ENCODE measurements at places on chromosomes 6 and 20. TPM values are rescaled to one million over a fixed set of nuclear protein-coding genes. Genes with fewer than 3 reads are reported as not detected.

DNA sequence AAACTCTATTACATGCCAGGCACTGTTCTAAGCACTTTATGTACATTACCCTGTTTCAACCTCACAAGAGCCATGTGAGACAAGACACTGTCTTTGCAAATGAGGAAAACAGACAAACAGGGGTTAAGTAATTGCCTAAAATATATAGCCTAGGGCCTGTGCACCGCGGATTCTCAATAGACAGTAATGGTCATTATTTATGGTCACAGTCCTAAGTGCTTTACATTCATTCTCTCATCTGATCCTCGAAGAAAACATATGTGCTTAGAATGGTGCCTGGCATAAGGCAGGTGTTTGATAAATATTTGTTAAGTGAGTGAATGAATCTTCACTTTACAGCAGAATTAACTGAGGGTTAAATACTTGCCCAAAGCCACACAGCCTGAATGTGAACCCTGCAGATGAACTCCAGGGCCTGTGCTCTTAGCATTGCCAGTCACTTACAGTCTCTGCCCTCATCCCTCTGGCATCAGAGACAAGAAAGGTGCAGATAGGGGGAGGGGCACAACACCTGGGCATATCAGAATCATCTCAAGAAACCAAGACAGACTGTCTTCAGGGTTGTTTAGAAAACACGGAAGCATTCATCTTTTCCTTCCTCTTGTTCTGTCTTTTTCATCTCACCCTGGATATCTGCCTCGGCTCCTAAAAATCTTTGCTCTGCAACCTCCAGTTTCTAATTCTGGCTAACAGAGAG, 92.8 kb upstream of the SASH1 start:
- no peak for DNase-seq

Gene MMP24
- 0.59 TPM for total RNA-seq

- peak; percentile 61 for DNase-seq
Observed at GRCh38 chr6:38973178-38974057, 75.2 kb upstream of the GLP1R start.

DNA sequence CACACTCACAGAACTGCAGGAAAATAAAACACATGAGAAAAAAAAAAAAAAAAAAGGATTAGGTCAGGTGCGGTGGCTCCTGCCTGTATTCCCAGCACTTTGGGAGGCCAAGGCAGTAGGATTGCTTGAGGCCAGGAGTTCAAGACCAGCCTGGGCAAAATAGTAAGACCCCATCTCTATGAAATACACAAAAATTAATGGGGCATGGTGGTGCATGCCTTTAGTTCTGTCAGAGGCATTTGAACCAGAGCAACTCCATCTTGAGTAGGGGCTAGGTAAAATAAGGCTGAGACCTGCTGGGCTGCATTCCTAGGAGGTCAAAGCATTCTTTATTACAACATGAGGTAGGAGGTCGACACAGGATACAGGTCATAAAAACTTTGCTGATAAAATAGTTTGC, 39.0 kb upstream of the JARID2 start:
- no peak for DNase-seq

DNA sequence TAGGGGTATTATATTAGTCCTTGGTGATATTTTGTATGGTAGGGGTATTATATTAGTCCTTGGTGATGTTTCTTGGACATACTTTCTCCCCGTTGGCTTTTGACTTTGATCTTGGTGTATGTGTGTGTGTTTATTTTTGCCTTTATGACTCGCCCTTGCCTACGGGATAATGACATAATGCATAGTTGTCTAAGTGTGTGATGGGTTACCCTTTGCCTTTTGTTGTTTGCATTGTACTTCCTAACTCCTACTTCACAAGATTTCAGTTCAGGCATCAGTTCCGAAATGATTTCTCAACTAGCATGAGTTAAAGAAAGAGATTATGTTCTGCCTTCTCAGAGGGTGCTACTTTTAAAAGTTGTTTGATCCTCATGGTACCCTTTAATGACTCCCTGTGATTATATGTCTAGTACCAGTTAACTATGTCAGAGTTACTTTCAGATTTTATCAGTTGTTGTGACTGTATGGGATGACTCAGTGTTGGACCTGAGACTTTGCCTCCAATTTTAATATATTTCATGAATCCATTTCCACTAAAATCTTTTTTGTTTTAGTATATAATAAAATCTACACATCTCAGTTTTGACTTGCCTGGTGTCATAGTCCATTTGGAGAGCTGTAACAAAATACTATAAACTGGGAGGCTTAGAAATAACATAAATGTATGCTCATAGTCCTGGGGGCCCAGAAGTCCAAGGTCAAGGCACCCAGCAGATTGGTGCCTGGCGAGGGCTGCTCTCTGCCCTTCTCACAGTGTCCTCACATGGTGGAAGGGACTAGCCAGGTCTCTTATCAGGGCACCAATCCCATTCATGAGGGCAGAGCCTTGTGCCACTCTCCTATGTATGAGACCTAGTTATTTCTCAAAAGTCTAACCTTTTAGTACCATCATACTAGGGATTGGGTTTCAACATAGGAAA, 34.1 kb downstream of the CDYL start:
- DNase-seq, result peak; percentile 71

- DNase-seq, result no peak
Observed at GRCh38 chr6:107466062-107466461, 6.7 kb upstream of the PDSS2 start.

- DNase-seq, result no peak
Observed at GRCh38 chr6:63600136-63600535, 27.9 kb downstream of the LOC128125822 start.

Gene HSPA1L
- total RNA-seq, result 0.68 TPM

Gene CCDC170
- not detected for total RNA-seq

Gene AGER
- total RNA-seq, result 0.98 TPM

Gene PARD6B
- total RNA-seq, result 5.5 TPM

- no peak for DNase-seq
Observed at GRCh38 chr6:164185471-164185871, 771.0 kb downstream of the QKI start.

Gene APOM
- 3.4 TPM for total RNA-seq

Gene VSX1
- total RNA-seq, result 2.8 TPM

GRCh38 chr6:89596056-89596455, 42.5 kb downstream of the LYRM2 start:
- no peak for DNase-seq

DNA sequence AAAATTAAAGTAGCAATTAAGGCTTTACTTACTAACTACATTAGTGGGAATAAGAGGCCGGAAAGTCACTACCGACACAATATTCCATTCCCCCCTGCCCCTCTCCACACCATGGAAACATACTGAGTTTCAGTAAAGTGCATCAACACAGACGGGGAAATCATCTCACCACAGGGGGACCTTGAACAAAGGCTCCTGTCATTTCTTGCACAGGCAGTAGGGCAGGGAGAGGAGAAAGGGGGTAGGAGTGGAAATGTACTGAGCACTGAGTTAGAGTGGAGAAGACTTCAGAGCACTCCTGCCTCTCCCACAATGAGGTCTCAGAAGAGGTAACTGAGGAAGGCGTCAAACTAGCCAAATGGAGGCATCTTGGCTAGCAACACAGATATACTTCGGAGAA, 1426.9 kb upstream of the EYS start:
- no peak for DNase-seq

DNA sequence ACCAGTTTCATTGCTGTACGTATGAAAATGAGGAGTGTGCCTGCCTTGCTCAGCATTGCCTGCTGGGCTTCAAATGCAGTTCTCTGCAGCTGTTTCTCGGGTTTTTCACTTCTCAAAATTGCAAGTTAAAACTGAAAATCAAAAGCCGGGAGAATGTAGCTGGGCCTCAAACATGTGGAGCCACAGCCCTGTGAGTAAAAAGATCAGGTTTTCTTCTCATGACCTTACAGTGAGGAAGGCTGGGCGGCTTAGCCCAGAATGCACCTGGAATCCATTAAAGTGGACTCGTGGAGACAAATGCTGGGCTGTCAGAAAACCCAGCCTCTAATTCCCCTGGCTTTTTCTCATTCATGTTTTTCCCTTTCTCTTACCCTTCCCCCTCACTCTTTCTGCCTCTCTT, 34.4 kb downstream of the DSE start:
- DNase-seq, result peak; percentile 81

GRCh38 chr6:34657307-34657978, 39.1 kb downstream of the ILRUN start:
- peak; percentile 84 for DNase-seq

Gene GID8
- total RNA-seq, result 25.4 TPM

GRCh38 chr6:5869261-5869660, 137.5 kb downstream of the NRN1 start:
- DNase-seq, result no peak

Gene SCGN
- not detected for total RNA-seq

Gene TP53TG5
- total RNA-seq, result not detected

Gene CRISP2
- not detected for total RNA-seq

Gene NKX2-2
- total RNA-seq, result not detected

GRCh38 chr6:107594736-107595135, 104.8 kb downstream of the SOBP start:
- no peak for DNase-seq

Gene ACTL10
- total RNA-seq, result 0.49 TPM

Gene NOX3
- not detected for total RNA-seq

GRCh38 chr20:21436205-21436604, 38.9 kb upstream of the NKX2-4 start:
- peak; percentile 92 for DNase-seq

DNA sequence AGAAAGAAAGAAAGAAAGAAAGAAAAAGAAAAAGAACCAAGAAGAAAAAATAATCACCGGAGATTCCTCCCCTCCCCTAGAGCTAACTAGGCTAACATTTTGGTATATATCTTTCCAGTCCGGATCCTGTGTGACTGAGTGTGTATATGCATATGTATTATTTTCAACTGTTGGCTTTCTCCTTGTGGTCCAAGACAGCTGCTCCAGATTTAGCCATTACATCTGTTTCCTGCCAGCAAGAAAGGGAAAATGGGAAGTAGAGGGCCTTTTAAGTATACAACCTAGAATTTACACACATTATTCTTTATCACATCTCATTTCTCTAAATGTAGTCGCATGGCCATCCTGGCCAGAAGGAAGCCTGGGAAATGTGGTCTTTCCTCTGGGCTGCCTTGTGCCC, 15.2 kb downstream of the SLC52A3 start:
- DNase-seq, result no peak

GRCh38 chr6:363291-363690, 28.3 kb upstream of the IRF4 start:
- DNase-seq, result no peak

DNA sequence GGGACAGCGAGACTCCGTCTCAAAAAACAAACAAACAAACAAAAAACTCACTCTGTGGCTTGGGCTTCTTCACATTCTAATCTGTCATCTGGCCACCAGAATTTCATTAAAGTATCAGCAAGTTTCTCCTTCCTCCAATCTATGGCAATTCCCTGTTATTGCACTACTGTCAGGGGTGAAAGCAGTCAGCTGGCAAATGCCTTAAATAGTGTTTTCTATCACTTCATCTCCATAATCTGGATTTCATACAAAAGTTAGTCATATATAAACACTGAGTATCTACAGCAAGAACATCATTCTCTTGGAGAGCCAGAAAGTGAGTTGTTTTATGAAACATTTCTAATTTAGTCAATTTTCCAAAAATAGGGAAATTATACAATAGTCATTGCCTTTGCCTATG, 56.1 kb downstream of the PHACTR3 start:
- no peak for DNase-seq

GRCh38 chr6:45617441-45617840, 239.7 kb upstream of the SUPT3H start:
- peak; percentile 99 for DNase-seq

Gene SEMG1
- not detected for total RNA-seq

Gene LGSN
- not detected for total RNA-seq

Gene RAE1
- total RNA-seq, result 83.9 TPM

- DNase-seq, result no peak
Observed at GRCh38 chr6:91487696-91488392, 901.0 kb upstream of the MAP3K7 start.

Gene MYBL2
- total RNA-seq, result 53.1 TPM

Gene CFAP61
- 0.12 TPM for total RNA-seq

Gene TMEM151B
- not detected for total RNA-seq

DNA sequence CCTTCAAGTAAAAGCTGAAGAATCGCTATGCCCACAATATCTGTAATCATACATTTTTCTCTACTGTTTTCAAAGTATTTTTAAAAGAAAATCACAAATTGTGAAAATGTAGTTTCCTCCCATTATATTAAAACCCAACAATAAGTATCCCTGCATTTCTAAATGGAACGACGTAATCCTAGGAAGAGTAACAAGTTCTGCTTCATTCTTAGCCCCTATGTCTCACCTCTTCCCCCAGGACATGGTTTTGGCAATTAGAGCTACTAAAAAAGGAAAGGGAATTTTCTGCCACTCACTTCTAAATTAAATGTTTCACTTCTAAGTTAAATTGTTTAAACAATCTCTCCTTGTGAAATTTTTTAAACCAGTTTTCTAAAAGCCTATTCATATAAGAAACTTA, 47.4 kb downstream of the TBPL1 start:
- no peak for DNase-seq

DNA sequence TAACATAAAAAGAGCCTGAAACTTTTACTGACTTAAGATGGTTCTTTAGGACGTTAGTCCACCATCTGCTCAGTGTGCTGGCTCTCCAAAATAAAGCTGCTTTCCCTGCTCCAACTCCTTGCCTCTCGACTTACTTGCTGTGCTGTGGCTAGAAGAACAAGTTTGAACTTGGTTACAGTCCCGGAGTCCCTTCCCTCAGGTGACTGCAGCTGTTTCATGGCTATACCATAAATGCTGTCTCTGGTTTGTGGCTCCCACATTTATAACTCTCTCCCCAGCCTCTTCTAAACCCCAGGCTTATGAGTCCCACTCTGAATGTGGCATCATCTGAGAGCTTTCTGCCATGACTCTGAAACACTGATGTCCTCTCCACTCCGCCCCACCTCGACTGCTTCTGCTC, 306.4 kb upstream of the PRND start:
- DNase-seq, result no peak

Gene DYNLT1
- 163 TPM for total RNA-seq

DNA sequence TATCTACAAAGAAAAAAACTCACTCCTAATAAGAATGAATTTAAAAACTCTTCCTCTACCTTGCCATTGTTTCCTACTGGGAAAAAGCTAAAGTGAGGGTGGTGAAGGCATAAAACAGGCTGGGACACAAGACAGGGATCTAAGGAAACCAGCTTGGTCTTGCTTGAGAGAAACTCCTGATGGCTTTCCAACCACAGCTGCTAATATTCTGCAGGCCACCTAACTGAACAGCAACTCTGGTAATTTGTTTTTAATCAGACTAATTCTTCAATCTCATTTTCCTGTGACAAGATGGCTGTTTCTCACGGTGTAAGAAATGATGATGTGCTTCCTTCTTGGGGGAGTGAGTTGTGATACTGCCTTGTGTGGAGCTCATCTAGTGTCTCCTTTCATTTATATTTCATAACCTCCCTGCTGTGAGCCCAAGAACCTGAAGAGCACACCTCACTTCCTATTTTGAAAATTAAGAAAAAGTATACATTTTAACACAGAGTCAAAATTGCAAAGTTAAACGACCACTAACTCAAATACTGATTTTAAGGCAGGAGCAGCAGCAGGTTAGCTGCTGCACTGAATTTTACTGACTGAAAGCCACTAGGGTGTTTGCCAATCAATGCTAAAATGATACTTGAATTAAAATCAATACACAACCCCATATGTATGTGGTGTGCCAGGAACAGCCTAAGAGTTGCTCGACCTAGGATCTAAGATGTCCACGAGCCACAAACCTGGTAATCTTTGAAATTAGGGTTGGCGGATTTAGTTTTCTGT, 58.0 kb downstream of the BACH2 start:
- DNase-seq, result no peak

Gene CMTR1
- 26.4 TPM for total RNA-seq

GRCh38 chr20:1491860-1492642, 831 bp upstream of the SIRPB2 start:
- DNase-seq, result no peak
